ENCODE measurements at places on chromosomes 11 and 22.

- no peak for DNase-seq
Measured at GRCh38 chr22:44256085-44256484, 56.7 kb downstream of the SHISAL1 start.

DNA sequence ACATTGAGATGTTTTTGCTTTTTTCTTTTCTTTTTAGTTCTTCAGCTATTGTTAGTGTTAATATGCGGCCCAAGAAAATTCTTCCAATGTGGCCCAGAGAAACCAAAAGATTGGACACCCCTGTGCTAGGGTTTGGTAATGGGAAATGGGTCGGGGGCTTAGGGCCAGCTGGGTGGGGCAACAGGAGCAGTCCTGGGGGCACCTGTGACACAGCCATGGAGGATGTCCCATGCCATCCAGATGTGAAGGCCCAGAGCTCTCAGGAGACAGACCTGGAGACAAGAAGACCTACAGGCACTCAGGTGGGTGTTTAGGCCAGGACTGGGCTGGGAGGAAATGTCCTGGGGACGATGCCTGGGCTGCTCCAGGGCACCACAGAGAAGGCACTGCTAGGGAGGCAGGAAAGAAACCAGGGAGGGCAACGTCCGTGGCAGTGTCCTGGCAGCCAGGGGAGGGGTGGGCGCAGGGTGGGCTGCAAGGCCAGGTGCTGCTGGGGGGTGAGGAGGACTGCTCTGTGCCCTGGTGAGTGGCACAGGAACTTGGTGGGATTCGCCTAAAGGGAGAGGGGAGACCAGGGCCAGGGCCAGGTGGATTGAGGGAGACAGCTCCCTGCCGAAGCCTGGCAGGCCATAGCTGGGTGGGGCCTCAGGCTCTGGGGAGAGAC, 21.4 kb downstream of the RELT start:
- no peak for DNase-seq

DNA sequence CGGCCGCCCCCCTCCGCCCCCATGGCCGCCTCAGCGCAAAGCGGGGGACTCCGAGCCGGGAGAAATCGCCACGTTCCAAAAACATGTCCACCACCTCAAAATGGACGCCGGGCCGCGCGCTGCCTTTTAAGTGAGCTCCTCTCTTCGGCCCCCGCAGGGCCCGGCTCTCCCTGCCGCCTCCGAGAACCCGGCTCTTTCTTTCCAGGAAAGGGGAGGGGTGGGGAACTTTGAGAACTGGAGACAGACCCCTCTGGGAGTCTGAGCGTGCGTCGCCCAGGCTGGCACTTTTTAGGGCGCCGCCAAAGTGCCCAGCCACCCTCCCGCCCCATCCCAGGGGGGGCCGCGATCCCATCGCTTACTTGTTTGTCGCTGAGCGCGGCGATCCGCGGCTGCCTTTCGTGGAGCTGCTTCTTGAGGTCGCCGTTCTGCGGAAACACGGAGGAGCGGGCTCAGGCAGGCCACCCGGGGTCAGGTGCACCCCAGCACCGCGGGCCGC, 1.6 kb downstream of the PHF21B start:
- no peak for DNase-seq

DNA sequence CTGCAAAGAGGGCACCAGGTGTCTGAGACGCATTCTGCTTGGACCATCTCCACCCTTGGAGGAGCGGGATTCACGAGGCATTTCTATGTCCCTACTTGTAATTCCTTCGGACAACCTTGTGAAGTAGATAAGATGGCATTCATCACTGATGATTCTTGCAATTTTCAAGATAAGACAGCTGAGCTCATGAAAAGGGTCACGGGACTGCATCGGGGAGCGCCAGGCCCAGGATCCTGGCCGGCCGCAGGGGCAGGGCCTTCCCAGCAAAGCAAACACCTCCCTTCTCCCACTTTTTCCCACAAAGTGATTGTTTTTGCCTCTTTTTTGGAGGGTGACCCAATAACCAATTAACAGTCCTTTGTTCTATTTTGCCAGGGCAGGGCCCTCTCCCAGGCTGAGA, 8.4 kb downstream of the LIF start:
- no peak for DNase-seq

- DNase-seq = no peak
Measured at GRCh38 chr11:132943706-132944568, 588.4 kb downstream of the OPCML start.

GRCh38 chr22:37982151-37982785, 2.1 kb downstream of the SOX10 start:
- DNase-seq = no peak

- peak; percentile 16 for DNase-seq
Measured at GRCh38 chr11:32034149-32034548, 56.7 kb upstream of the RCN1 start.

DNA sequence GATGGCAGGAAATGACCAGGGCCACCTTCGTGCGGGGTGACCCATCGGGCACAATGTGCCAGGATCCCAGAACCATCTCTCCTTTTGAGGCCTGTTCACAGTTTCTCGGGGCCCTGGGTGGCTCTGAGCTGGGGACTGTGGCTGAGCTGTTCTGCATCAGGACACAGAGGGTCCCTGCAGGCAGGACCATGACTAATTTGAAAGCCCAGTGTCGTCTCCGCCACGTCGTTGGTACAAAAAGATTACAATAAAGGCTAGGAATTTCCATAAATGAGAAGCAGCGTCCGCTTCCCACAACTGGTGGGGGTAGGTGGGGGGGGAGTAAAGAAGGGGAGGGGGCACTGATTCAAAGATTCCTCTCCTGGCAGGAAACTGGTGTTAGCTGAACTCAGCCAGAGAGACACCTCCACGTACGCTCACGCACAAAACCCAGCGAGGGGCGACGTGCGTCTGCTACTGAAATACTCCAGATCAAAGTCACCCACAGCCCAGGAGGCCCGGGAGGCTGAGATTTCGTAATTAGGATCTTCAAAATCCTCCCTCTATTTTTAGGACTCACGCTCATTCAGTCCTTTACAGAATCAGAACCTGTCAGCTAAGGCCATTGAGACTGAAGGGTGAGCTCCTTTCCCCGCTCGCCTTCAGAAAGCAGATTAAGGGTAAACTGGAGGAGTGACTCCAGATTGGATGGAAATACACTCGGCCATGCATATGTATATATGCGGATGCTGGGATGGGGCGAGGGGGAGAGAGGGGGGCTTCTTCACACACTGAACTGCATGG, 11.0 kb downstream of the MN1 start:
- DNase-seq = no peak

All from lung microvascular endothelial cell (primary cell).